Choroid plexus epithelial cell (primary cell): ENCODE measurements at places on chromosomes 13 and 19.

- DNase-seq, result no peak
These were observed 249.3 kb downstream of the MYO16 start for GRCh38 chr13:108878732-108879131.

DNA sequence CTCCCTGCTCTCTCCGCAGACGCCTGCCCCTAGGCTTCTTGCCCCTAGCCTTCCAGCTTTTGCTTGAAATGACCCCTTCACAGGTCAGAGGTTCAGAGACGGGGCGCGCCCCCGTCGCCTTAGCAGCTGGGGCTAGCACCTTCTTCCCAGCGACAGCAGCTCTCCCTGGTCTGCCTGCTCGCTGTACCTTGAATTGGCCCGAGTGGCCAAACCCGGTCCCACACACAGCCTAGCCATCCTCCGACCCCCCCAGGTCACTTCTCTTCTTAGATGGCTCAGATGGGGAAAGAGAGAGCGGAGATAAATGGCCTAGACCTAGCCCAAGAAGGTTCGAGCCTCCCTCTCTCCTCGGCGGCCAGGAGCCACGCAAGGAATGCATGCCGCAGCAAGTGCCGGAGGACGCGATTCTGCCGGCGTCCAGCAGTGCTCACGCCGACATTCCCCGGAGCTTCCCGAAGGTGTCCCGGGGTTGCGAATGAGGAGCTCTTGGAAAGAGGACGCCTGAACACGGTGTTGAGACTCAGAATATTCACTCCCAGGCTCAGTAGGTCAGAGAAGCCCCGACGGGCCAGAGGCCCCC lies 1.3 kb downstream of the CDX2 start:
- no peak for DNase-seq

DNA sequence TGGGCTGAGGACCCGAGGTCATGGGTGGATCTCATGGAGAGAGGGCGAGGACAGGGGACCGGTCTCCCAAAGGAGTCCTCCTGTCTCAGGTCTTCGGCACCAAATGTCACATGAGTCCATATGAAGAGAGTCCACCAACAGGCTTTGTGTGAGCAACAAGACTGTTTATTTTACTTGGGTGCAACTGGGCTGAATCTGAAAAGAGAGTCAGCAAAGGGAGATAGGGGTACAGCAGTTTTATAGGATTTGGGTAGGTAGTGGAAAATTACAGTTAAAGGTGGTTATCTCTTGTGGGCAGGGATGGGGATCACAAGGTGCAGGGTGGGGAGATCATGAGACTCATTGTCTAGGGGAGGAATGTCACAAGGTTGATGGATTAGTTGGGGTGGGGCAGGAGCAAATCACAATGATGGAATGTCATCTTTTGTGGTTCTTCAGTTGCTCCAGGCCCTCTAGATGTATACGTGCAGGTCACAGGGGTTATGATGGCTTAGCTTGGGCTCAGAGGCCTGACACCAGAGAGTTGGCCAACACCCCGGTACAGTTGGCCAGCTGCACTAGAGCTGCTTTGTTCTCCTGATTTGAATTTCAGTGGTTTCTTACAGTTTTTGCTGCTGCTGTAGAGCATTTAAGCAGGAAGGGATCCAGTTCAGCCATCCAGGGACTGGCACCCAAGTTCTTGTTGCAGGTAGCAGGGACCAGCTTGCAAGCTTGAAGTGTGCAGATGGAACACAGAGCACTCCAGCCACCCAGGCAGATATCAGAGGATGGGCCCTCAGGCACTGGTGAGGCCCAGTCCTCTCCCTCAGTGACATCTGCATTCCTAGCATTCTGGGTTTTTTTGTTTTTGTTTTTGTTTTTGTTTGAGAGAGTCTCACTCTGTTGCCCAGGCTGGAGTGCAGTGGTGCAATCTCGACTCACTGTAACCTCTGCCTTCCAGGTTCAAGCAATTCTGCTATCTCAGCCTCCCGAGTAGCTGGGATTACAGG lies 26.4 kb upstream of the IGFL1 start:
- DNase-seq, result no peak

DNA sequence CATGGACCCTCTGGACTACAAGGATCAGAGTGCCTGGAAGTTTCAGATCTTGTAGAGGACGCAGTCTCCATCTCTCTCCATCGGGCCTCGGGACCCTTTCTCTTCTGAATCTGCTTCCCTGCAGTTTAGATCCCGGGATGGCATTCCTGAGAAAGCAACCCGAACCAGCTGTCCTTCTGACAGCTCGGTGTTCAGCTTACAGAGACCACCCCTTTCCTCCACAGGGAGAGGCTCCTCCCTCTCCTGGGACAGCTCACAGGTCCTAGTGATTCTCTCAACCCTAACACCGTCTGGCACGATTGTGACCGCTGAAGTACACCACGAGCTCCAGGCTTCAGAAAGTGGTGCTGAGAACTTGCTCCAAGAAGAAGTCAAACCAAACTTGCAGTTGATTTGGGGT lies 18.2 kb downstream of the CRX start:
- DNase-seq, result peak; percentile 26

DNA sequence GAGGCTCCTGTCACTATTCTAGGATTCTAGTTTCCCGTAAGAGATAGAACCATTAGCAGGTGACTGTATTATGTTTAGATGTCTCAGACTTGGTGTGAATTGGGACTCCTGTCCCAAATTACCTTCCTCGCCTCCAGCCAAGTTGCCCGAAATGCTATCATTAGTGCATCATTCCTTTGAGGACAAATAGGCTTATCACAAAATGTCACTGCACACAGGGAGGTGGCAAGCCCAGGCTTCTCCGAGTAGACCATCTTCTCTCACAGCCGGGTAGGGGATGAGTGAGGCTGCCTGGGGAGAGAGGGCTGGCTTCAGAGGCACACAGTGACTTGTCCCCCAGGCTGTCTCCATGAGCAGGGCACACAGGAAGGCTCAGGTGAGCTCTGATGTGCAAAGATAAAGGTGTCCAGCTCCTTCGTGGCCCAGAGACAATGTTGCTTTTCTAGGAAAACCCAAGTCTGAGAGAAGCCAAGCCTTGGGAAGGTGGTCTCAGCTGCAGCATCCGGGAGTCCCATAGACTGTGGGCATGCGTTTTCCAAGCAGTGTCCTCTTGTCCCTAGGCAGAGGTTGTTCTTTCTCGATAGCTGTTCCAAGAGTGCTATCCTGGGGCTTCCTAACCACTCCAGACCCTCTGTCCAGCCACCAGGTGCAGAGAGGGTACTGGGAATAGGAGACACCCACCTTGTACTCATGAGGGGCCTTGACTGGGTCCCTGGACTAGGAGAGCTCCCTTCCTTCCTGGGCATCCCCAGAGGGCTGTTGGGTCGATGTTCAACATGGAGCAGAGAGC lies 163.1 kb upstream of the TSHZ3 start:
- no peak for DNase-seq

- DNase-seq, result peak; percentile 88
These were observed 2.5 kb downstream of the ICAM5 start for GRCh38 chr19:10292206-10292788.

DNA sequence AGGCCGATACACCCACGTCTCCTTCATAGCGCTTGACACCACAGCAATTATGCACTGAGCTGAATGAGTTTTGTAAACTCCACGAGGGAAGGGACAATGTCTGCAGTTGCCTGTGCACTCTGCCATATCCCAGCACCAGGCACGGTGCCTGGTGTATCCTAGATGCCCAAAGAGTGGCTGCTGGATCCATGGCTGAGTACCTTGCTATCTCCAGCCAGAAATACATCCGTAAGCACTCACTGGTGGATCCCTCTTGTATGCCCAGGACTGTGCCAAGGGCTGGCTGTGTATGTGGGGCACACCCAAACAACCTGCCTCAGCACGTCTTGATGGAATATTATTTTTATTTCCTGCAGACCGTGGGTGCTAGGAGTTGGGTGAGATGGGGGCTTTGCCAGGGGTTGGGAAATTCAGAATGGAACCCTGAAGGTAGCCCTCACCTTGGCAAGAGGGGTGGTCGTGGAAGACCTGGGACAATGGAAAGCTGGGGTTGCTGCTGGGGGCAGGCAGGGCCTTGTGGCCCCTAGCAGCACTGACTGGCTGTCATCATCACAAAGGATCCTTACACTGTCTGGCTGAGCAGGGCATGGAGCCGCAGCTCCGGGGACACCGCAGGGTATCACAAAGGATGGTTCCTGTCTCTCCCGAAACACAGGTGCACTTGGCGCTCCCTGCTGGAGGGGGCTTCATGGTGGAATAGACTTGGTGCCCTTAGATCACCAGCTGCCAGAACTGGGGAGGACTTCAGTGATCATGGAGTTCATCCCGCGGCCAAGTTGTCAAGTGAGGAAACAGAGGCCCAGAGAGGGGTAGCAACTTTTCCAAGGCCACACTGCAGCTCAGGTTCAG lies 131.3 kb downstream of the URI1 start:
- DNase-seq, result no peak

DNA sequence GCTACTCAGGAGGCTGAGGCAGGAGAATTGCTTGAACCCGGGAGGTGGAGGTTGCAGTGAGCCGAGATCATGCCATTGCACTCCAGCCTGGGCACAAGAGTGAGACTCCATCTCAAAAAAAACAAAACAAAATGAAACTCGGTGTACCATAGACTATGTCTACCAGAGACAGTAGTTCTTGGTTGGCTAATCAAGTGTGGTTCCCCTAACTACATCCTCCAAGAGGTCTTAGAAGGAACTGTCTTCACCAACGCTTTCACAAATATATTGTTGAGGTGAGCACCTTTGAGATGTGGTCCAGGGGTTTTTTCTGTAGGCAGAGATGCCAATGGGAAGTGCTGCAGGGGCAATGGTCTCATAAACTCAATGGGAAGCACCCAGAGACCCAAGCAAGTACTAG lies 48.0 kb downstream of the RFC3 start:
- no peak for DNase-seq

DNA sequence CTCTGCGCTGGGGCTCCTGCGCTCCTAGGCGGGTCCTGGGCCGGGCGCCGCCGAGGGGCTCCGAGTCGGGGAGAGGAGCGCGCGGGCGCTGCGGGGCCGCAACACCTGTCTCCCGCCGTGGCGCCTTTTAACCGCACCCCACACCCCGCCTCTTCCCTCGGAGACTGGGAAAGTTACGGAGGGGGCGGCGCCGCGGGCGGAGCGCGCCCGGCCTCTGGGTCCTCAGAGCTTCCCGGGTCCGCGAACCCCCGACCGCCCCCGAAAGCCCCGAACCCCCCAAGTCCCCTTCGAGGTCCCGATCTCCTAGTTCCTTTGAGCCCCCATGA lies at the start of gene GJB2:
Gene GJB2 (minus strand): TSS at position 103 of the 326 bp plus-strand sequence. CDS start 3,357 bp downstream, outside the sequence.
- DNase-seq, result no peak

DNA sequence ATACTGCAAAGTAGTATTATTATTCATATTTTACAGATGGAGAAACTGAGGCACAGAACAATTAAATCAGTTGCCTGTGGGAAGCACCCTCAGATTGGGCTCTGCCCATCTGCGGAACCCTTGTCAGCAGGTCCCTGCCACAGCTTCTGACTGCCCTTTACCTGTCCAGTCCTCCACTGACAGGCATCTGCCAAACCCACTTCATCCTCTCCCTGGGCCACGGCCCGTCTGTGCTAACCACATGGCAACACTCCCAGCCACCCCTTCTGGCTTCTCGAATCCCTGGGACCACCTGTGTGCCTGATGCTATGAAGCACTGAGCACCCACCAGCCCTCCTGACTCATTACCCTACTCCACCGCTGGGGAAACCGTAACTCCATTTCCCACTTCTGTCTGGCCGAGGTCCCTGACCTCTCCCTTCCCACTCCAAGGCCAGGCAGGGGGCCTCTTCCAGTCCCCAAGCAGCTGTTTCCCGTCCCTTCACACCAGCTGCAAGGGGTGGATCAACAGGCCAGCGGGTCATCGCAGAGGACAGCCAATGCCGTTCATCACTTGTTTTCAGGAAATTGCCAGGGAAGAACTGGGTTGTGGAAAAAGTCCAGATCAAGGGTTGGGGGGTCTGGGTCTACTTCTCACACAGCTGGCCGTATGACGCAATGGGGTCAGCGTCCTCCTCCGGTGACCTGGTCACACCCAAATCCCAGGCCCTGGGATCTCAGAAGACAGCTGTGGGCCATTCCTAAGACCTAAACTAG lies 2.5 kb downstream of the KANK3 start:
- no peak for DNase-seq
